ENCODE measurements at places on chromosomes 2 and 18.

DNA sequence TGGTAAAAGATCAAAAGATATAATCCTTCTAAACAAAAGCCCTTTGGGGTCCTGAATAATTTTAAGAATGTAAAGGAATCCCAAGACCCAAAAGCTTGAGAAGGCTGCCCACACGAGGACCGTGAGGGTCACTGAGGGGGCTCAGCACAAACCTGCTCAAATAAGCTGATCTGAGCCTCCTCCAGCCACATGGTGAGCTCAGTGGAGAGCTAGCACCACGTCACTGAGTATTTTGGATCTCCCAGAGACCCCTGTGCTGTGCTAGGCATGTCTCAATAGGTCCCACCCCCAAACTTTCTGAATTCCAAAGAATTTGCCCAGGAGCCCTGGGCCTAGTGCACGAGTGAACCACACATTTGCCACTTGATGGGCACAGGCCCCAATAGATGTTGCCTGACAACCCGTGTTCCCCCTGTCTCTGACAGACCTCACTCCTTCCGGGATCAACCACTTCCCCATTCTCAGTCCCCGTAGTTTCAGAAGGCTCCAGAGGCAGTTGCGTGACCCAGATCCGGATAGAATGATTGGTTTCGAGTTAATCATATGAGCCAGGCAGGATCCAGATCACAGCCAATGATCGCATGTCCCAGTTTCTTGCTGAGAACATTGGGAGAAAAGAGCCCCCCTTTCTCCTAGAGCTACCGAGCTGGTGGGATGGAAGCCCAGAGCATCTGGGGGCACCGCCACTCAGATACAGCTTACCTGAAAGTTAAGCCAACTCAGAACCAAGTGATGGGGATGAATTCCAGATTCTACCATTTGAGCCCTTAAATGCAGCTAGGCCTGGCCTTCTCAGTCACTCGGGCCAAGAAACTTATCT is 203.8 kb downstream of the TNS1 start:
- no peak for DNase-seq

GRCh38 chr2:14587119-14587518 is 45.4 kb upstream of the LRATD1 start:
- no peak for DNase-seq

DNA sequence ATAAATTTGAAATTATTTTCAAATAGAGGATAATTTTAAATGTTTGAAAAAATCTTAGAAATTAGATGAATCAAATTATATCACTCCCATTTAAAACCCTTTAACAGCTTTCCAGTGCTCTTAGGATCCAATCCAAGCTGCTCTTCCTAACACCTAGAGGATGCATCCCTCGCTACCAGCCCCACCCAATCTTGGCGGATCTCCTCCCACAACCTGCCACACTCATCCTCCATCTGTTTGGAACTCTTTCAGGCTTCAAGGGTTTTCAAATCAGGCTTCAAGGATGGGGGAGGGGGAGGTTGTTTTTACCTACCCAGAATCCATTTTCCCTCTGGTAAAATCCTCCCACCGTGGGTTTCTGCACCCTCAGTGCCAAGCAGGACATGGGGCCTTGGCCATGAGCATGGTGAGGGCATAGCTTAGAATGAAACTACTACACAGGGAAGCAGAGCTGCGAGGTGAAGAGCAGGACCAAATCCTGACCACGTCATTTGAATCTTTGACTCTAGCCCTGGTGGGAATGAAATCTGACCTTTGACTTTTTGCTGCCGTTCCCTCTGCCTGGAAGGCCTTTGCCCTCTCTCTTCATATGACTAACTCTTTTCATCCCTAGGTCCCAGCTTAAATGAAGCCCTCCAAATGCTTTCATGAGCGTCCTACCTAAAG is 113.0 kb upstream of the MAPRE2 start:
- DNase-seq = no peak

DNA sequence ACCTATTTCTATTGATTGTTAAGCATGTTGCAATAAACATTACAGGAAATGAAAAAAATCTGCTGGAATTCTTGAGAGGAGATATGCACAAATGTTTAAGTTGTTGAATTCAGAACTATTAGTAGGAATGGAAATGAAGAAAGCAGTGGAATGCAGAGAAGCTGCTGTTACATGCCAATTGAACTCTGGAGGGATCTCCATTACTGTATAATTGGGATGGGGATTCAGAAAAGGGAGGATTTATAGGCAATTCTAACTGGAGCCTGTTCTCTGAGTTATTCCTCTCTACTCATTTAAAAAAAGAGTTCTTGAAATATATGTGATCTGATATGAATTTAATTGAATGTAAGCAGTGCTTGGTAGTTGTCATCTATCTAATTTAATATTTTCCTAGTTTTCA is 2.6 kb upstream of the ASXL3 start:
- DNase-seq = no peak

DNA sequence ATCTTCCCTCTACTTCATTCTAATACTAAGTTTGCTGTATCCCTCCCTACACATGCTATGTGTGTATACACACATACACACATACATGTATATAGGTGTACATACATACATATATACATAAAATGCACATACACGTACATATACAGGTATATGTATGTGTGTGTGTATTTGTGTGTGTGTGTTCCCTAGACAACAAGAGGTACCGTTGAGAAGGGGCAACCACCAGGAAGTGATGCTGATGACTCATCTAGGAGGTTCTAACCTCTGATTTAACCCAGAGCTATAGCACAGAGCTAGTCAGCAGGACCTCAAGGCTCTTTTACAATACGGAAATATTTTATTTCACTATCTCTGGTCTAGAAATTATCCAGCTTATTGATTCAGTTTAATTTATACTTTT is 139.2 kb downstream of the LAMA3 start:
- DNase-seq = peak; percentile 47

DNA sequence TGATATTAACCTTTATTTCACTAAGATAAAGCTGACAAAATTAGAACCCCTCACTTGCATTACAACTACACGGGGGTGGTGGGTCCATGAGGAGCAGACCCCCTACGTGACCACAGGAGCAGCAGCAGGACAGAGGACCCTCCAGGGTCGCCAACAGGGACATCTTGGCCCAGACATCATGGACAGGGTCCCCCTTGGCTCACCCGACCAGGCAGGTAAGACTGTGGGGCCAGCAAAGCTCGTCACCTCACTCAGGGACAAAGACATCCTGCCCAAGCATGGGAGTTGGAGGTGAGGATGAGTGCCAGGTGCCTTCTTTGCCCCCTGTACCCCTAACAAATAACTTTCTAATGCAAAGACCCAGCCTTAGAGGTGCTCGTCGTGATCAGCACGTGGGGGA is 111.3 kb upstream of the RAB6C start:
- DNase-seq = no peak

DNA sequence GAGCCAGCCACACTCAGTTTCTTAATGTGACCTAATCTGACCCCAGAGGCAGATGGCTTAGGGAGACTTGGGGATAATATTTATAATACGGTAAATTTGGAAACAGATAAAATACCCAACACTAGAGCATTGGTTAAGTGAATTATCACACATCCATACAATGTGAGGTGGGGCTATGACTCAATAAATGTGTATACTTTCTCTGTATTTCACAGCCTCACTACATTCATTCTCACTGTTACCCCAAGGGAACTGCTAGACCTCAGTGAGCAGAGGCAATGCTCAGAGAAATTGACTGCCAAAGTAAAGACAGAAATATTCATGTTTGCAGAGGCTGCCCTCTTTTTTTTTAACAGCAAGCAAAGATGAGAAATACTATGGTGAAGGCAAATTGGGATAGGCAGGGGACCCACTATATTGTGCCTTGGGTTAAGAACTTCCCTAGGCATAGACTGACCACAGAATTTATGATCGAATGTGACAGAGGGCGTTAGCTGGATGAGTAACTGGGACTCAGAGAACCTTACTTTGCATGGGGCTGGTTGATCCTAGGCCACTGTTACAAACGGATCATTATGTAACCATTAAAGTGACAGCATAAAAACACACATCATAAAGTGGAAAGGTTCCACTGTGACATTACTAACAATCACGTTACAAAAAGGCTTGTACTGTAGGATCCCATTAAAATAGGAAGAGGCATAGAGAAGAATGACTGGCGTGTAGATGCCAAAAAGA is 246.0 kb upstream of the LYPD1 start:
- no peak for DNase-seq

- peak; percentile 77 for DNase-seq
Measured at GRCh38 chr2:120343433-120344105, 2.4 kb upstream of the INHBB start.

DNA sequence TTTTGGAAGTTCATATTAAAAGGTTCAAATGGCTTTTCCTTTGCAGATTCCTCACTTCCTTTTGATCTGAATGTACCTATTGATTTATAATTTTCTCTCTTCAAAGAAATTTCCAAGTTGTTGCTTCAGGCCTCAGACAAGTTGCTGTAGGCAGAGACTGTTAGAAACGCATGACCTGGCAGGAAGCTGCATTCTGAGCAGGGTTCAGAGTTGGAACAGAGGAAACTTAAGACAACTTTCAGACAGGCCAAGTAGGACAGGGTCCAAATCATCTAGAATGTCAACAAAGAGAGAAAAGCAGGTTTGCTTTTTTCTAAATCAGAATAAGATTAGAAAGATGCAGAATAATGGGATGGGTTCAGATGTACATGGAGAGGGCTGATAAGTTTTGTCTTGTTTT is 416.3 kb downstream of the LRP1B start:
- no peak for DNase-seq

GRCh38 chr2:205001300-205001966 is 456.2 kb downstream of the PARD3B start:
- no peak for DNase-seq

- DNase-seq = no peak
Measured at GRCh38 chr18:6614952-6615351, 114.6 kb upstream of the ARHGAP28 start.

DNA sequence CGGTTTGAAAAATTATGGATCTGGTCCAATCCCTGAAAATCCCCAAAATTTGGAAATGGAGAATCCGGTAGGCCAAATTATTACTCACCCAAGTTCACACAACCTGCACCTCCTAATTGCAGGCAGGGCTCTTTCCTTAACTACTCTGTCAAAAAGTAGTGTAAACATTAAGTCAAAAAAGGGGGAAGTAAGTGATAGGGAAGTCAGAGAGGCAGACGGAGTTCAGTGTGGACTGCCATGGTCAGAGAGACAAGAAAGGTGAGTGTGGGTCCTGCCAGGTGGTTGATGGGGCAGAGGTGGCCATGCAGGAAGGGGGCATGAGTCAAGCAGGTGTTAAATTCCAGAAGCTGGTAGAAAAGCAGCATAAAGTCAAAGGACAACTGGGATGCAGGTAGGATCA is 104.7 kb upstream of the STPG4 start:
- DNase-seq = no peak

DNA sequence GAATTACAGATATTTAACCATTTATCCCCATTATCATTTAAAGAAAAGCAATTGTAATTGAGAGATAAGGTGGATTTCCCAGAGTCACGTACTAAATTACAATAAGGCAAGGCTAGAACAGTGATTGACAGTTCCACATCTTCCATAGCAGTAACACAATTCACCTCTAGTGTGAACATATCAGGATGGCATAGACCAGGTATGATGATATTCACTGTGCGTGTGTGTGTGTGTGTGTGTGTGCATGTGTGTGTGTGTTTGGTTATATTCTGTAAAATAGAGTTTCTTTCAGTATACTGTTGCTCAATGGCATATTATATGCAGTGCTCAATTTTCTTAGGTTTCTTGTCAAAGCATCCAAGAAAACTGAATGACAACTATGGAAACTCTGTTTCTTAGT is 1.7 kb downstream of the SCN2A start:
- no peak for DNase-seq

DNA sequence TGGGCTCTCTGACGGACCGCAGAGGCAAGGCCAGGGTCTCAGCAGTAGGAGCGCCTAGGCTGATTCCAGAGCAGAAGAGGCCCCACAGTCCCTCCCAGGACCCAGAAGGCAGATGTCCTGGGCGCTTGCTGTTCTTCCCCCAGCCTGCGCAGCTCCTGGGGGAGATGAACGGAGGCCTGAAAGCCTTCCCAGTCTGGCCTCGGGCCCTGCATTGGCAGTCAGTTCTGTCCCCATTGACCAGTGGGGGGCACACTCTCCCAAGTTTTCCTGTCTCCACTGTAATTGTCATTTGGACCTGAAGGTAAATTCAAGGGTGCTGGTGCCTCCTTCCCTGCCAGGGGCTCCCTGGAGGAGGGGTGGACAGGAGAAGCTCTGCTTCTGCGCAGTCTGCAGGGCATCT is 345.7 kb downstream of the CYP26B1 start:
- no peak for DNase-seq

DNA sequence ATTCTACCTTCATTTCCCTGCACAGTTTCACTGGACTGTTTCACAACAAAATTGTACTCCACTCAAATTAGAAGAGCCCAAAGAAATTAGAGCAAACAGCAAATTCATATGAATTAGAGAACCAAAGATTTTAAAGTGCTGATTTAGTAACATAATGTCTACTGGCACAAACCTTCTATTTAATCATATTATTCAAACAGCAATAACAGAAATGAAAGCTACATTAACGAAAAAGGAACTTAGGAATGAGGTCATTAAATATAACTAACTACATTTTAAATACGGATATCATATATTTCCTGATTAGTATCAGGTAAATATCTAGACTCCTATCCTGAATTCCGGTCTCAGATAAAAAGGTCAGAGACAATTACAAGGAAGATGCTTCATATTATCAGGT is 5.1 kb downstream of the C18orf32 start:
- DNase-seq = no peak

- no peak for DNase-seq
Measured at GRCh38 chr2:13046557-13047165, 329.9 kb downstream of the TRIB2 start.

DNA sequence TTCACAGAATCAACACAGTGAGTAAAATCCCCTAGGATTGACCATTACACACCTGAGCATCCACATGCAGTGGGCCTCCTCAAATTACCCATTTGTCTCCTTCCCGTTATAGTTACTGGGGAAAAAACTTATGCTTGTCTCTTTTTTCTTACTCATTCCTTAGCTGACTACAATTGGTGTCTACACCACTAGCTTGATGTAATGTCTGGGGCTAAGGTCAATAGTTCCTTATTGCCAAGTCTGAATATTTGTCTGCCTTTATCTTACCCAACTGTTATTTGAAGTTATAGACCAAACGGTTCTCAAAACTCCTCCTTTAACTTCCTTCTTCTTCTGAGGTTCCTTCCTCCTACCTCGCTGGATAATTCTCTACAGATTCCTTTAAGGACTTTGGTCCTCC is 41.9 kb upstream of the TMEM17 start:
- no peak for DNase-seq

GRCh38 chr2:168798076-168798887 is 4.2 kb upstream of the NOSTRIN start:
- no peak for DNase-seq

GRCh38 chr2:153601812-153602211 is 123.2 kb upstream of the RPRM start:
- DNase-seq = no peak

- DNase-seq = no peak
Measured at GRCh38 chr2:26885651-26886329, 37.9 kb downstream of the DPYSL5 start.

All from GM10248 (cell line).